Tibial artery (tissue), 4 donors: ENCODE measurements at places on chromosomes 2 and 18.

- no peak for DNase-seq
These were observed 6.6 kb downstream of the TTLL4 start for GRCh38 chr2:218717262-218717661.

- DNase-seq, result no peak
These were observed 3.6 kb downstream of the PTPN18 start for GRCh38 chr2:130359466-130359865.

- DNase-seq, result no peak
These were observed 382.2 kb upstream of the HNRNPA3 start for GRCh38 chr2:176830362-176830761.

DNA sequence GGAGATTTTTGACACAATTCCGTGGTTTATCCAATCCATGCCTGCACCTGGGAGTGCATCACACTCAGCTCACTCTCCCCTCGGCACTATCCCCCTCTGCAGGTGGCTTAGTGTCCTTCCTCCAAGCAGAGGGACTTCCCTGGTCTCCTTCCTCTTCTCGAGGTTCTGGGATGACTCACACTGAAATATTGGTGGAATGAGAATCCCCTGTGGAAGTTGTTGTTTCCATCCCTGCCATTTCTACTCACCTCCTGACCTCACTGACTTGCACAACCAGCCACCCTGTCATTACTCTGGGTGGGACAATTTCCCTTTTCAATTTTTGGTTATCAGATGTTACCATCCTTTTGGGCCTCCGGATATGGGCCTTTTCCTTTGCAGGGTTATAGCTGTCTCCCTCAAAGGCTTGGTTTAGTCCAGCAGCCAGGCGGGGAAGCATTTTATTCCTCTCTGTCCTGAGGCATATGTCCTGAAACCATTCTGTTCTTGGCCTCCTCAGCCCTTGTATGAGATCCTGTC lies 59.9 kb downstream of the PTPRM start:
- no peak for DNase-seq

- peak; percentile 60 for DNase-seq
These were observed 89.1 kb downstream of the ZEB2 start for GRCh38 chr2:144430722-144431391.

GRCh38 chr18:41687138-41687537 lies 267.9 kb upstream of the PIK3C3 start:
- no peak for DNase-seq
